ENCODE measurements at places on chromosomes 13 and 19.

DNA sequence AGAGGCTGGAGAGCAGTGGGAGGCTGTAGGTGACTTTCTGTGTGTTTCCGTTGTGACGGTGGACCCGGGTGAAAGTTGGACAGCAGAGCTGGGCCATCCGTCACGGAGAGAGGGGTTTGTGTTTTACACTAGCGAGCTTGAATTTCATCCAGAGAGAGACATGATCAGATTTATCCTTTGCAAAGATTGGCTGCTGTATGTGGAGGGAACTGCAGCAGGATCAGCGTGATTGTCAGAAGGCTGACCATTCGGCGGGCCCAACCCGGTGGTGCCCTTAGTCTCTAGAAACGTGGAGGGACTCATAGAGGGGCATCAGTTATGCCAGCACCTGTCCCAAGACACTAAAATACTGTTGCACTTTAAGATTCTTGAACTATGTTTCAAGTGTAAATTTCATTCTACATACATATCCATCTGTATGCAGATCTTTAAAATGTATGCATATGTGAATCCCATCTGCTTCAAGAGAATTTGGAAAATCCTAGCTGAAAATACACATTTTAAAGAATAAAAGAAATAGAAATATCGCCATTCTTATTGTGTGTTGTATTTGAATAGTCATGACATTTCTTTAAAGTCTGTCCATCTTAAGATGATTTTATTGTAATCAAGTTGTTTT, 7.0 kb downstream of the FAM124A start:
- DNase-seq = no peak

GRCh38 chr13:30615481-30615865, 2.2 kb upstream of the USPL1 start:
- DNase-seq = no peak

DNA sequence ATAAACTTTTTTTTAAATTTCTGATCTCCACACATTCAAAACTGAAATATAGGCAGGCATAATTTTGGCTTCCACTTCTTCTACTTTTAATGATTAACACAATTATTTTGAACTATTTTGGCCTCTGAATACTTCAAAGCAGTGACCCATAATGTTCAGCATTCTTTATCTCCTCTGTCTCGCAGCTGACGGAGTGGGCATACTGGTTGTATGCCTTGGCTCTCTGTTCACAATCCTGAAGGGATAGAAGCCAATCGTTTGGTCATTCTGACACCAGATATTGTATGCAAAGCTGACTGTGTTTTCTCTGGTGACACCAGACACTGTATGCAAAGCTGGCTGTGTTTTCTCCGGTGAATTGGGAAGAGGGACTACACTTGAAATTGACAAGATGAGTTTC, 833.0 kb downstream of the EFNB2 start:
- DNase-seq = no peak

DNA sequence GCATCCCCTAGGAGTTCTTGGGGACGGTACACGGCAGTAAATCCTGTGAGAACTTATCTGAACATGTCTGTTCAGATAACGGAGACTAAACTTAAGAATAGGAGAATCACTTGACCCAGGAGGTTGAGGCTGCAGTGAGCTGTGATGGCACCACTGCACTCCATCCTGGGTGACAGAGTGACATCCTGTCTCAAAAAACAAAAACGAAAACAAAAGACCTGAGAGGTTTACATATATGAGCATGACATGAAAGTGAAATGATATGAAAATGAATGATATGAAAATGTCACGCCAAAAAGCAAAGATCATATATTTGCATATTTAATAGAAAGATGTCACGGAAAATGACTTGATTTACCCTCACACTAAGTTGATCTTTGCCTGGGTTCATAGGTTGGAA, 5.8 kb downstream of the ZNF175 start:
- DNase-seq = no peak

- DNase-seq = no peak
Measured at GRCh38 chr13:97285221-97285955, 63.3 kb downstream of the MBNL2 start.

GRCh38 chr19:39415111-39416046, 2.9 kb downstream of the PLEKHG2 start:
- DNase-seq = no peak

GRCh38 chr13:33372251-33372919, 86.8 kb upstream of the STARD13 start:
- no peak for DNase-seq

- DNase-seq = no peak
Measured at GRCh38 chr13:20974981-20975585, 72.5 kb upstream of the XPO4 start.

DNA sequence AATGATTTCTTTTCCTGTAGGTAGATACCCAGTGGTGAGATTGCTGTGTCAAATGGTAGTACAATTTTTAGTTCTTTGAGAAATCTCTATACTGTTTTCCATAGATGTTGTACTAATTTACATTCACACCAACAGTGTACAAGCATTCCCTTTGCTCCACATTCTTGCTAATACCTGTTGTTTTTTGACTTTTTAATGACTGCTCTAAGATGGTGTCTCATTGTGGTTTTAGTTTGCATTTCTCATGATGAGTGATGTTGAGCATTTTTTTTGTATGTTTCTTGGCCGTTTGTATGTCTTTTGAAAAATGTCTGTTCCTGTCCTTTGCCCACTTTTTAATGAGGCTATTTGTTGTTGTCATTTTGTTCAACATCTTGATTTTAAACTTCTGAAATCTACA, 103.3 kb downstream of the DGKH start:
- DNase-seq = no peak

DNA sequence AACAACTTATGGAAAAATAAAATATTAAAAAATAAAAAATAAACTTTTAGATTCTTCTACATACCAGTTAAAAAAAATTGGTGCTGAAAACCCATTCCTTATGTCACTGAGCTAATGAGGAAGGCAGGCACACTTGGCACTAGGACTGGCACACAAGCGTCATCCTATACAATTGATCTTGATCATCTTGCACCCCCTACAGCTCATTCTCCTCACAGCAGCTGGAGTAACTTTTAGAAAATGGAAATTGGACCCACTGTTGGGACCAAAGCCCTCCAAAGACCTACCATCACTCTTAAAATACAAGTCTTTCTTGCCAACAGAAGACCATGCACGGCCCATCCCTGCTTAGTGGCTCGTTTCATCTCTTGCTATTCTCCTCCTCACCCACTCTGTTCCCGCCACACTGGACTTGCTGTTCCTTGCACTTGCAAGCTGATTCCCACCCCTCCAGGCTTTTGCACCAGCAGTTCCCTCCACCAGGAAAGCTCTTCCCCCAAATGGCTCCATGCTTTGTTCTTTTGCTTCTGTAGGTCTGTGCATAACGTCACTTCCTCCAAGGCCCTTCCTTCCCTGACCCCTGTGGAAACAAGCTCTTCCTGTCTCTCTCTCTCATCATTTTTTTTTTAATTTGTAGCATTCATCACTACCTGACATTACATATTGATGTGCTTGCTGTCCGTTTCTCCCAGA, 11.6 kb downstream of the CTU1 start:
- peak; percentile 3 for DNase-seq

DNA sequence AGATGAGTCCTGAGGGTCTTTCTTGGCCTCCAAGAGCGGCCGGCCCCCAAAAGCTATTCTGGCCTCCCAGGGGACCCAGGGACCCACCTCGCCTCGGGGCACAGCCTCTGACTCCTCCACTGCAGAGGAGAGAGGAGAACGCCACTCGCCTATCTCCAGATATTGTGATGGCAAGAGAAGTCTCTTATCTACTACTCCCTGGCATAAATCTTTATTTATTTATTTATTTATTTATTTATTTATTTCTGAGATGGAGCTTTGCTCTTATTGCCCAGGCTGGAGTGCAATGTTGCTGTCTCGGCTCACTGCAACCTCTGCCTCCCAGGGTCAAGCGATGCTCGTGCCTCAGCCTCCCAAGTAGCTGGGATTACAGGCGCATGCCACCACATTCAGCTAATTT, 11.0 kb downstream of the SLC7A9 start:
- no peak for DNase-seq

DNA sequence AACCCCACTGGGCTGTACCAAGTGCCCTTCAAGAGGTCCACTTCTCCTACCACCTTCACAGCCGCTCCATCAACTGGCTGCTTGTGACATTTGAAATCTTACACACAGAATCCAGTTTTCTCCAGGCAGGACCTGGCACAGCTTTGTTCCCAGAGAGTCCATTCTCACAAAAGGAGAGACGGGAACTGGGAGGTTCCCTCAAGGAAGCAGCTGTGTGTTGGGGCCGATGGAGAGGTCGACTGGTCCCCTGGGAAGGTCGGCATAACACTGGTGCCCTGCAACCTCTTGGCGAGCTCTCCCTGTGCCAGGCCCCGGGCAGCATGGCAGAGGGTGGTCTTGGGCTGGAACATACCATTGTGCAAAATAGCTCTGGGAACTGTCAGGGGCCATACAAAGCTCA, 21.5 kb downstream of the ELL start:
- DNase-seq = no peak

- DNase-seq = peak; percentile 36
Measured at GRCh38 chr13:39036212-39036611, 1.7 kb downstream of the PROSER1 start.

DNA sequence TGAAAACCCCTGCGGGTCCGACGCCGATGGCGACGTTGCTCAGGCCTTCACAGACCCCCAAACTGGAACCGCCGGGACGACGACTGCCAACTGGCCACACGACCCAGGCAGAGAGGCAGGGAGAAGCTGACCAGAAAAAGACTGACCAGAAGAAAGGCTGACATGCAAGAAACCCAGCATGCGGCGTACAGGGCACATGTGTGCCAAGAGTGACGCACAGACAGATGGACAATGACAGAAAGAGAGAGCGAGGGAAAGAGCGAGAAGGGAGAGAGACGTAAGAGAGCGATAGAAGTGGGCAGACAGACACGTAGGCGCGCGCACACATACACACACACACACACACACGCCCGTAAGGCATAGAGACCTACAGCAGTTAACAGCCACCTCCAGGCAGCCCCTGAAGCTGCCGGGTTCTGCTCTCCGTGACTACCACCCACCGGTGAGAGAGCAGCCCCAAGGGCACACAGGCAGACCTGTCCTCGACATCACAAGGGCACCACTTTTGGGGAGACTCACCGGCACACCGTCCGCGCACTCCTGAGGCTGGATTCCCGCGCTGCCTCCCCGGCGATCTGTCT, 67.2 kb upstream of the ZNF527 start:
- DNase-seq = no peak

GRCh38 chr19:29965492-29965891, 23.5 kb downstream of the URI1 start:
- DNase-seq = no peak

All from CD4-positive, alpha-beta T cell treated with Interleukin-10 for 1 hour (primary cell).